ENCODE measurements at places on chromosomes 4 and X.
A peak's percentile ranks its signal among the peaks of the same experiment; 100 is the strongest.

DNA sequence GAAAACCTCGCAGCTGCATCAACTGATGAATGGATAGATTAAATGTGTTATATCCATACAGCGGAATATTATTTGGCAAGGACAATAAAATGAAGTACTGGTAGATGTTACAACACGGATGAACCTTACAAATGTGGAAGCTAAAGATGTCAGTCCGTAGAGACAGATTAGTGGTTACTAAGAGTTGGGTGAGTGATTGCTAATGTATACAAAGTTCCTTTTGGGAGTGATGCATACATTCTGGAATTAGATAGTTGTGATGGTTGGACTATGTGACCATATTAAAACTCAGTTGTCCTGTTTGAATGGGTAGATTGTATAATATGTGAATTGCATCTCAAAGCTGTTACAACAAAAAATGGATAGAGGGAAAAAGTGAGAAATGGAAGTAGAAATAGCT lies 2.8 kb downstream of the FIP1L1 start:
- DNase-seq: no peak

DNA sequence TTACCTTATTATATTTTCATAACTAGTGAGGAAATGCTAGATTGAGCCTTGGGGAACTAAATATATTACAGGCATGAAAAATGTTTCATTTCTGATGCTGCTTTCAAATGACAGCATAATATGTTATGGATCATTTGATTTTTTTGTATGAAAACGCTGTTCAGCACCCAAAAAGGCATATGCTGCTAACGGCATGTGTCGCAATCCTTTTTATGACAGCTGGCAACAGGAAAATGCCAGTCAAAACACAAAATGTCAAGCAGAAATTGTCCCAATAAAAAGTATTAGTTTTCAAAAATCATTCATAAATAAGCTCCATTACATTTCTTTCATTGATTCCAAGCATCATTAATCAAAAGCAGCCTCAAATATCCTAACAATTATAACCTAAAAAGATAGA lies 1244.5 kb downstream of the PCDH7 start:
- no peak for DNase-seq

GRCh38 chrX:68732906-68733493 lies 85.5 kb downstream of the STARD8 start:
- DNase-seq: peak; percentile 31

- no peak for DNase-seq
Measured at GRCh38 chrX:17869580-17869979, 8.5 kb upstream of the RAI2 start.

DNA sequence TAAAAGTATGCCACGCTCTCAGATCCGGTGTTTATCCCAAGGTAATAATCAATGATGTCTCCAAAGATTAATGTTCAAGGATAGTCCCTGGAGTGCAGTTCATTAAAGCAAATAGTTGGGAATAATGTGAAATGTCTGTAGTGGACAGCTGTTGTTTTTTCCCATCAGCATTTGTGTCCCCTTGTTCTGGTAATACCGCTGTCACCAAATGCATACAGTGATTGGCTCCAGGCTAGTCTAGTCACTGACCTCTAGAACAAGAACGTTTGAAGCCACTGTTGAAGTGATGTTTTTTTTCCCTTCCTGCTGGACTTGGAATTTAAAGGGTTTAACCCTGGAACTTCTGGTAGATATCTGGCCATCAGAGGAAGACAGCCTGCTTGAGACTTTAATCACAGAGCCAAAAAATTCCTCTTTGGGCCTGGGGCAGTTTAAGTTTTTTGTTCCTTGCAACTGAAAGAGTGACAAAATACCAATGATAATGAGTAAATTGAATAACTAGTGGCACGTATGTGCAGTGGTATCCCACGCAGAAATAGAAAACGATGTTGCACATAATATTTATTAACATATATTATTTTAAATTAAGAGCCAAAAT lies 30.6 kb downstream of the HSD17B11 start:
- no peak for DNase-seq

DNA sequence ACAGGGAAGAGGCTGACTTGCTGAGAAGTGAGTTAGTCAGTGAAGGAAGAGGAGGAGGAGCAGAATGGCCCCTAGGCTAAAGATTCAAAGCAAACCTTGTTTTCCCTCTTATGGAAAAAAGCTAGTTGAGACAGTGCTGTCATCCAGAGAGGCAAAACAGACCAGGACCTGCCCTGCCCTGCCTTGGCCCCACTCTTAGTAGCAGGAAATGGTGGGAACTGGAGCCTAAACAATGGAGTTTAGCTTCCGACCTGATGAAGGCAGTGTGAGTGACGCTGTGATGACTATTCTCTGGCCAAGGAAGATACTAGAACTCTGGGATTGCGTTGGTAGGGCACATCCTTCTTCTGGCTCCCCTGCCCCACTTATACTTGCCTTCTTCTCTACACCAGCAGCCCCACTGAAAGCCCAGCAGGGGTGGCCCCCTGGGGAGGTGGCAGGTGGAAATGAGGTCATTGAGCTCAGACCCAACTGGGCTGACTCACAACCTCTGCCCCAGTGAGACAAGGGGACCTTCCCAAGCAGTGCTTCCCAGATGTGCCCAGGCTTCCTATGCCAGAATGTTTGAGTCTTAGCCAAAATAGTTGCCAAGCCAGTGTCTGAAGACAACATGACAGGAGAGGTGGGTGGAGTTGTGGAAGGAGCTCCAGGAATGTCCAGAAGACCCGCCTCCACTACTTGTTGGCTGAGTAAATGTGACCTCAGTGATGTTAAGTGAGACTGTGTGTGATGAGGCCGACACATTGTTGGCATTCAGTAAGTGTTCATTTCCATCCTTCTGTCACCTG lies 38.8 kb downstream of the MSN start:
- DNase-seq: no peak

DNA sequence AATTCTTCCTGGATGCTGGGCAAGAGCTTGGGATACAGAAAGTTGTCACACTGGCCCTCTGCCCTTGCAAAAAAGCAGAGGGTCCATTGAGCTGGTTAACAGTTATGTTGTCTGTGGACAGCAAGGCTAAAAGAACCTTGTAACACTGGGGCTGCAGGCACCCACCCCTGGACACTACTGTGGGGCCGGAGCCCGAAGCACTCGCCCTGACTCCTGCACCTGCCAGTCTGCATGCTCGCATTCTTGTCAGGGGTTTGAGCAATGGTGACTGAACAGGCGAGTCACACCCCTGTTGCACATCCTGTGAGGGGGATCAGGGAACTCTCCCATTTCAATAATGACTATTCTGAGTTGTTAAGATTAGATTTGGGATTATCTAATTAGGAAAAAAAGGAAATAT lies 23.6 kb downstream of the ADH4 start:
- DNase-seq: no peak

DNA sequence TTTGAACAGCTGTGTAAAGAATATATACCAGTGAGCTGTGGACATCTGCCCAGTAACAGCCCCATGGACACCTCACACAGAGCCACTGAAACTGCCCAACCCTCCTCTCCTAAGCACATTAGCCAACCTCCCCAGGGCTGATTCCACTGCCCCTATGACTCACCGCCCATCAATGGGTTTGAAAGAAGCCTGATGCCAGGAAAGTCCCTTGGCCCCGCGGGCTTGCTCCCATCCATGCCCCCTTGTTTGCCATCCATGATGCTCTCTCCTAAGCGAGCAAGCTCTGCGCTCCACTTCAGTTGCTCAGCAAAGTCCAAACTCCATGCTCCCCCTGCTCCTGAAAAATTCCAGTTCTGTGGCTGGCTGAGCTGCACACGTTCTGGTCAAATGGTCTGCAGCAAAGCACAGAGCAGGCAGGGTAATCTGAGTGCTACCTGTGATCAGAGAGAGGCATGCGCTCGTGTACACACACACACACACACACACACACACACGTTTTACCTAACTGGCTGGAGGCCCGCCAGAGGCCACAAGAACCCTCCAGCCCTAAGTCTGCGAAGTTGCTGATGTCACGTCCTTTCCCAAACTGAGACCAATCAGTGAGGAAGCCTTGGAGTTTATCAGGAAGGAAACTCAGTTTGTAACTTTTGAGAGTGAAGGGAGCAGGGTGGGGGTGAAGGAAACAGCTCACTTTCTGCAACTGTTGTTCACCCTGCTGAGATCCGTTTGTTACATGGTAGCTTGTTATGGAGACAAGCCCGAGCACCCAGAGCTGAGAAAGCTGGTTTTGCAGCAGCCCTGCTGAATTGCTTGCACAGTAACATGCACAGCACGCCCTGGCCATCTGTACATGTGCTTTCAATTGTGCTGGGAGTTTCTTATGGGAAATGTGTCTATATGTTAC lies at the start of gene ASB9:
TSS of gene ASB9 (minus strand) at position 466 of the 904 bp plus-strand sequence. CDS start at position 257, 209 bp downstream.
- no peak for DNase-seq

- no peak for DNase-seq
Measured at GRCh38 chr4:122762520-122762919, 30.0 kb downstream of the BBS12 start.

GRCh38 chr4:162853788-162854187 lies 312.9 kb downstream of the NAF1 start:
- no peak for DNase-seq

- no peak for DNase-seq
Measured at GRCh38 chrX:12052109-12052508, 86.2 kb upstream of the FRMPD4 start.

- DNase-seq: no peak
Measured at GRCh38 chr4:139314047-139314800, 11.9 kb upstream of the NDUFC1 start.

GRCh38 chr4:129335276-129335675 lies 239.3 kb downstream of the C4orf33 start:
- no peak for DNase-seq

DNA sequence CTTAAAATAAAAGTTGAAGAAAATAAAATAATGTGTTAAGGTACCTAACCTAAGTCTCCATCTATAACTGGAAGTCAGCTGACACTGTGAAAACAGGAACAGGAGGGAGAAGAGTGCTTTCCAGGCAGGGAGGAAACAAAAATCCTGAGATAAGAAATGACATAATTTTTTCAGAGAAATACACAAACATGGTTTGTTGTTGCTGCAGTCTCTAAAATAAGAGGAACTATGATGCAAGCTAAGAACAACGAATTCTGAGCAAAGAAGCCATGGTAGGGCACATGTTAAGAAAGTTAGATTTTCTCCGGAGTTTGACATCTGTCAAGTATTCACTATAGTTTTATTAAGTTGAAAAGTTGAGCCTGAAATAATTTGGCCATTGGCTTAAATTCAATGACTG lies 26.9 kb downstream of the PAPSS1 start:
- no peak for DNase-seq

- no peak for DNase-seq
Measured at GRCh38 chr4:120977435-120977997, 55.0 kb upstream of the PRDM5 start.

DNA sequence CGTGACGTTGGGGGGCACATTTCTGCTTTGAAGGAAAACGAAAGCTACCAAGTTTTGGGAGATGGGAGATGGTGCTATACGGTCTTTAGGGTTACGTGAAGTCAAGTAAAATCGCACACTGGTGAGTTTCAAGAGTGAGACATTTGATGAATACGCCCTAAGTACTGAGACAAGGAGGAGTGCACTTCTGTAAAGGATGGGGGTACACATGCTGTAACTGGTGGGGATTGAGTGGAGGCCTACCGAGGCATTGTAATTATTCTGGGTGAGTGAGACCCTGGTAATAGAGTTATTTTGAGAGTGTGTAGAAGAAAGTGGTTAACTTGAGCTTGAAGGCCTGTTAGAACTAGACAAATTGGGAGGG lies 536 bp downstream of the SH3BGRL start:
- DNase-seq: no peak

DNA sequence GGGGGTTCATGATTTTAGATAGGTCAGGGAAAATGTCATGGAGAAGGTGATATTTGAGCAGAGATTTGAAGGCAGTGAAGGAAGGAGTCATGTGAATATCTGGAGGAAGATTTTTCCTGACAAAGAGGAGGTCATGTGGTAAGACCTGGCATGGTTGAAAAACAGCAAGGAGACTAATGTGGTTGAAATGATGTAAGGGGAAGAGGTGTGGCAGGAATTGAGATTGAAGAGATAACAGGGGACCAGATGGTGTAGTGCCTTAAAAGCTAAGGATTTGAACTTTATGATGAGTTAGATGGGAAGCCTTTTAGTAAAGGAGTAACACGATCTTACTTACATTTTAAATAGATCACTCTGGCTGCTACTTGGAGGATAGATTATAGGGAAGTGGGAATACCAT lies 210.9 kb downstream of the RTL9 start:
- DNase-seq: no peak

DNA sequence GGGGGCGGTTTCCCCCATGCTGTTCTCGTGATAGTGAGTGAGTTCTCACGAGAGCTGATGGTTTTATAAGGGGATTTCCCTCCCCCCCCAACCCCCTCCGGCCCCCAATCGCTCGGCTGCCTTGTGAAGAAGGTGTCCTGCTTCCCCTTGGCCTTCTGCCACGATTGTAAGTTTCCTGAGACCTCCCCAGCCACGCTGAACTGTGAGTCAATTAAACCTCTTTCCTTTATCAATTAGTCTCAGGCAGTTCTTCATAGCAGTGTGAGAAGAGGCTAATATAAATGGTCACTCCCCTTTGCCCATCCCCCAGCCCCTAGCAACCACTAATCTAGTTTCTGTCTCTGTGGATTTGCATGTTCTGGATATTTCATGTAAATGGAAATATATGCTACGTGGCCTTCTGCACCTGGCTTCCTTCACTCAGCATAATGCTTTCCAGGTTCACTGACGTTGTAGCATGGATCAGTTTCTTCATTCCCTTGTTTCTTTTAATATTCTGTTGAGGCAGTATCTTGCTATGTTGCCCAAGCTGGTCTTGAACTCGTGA lies 16.4 kb downstream of the GPR143 start:
- no peak for DNase-seq

- DNase-seq: no peak
Measured at GRCh38 chr4:84032372-84032771, 466.7 kb downstream of the NKX6-1 start.

DNA sequence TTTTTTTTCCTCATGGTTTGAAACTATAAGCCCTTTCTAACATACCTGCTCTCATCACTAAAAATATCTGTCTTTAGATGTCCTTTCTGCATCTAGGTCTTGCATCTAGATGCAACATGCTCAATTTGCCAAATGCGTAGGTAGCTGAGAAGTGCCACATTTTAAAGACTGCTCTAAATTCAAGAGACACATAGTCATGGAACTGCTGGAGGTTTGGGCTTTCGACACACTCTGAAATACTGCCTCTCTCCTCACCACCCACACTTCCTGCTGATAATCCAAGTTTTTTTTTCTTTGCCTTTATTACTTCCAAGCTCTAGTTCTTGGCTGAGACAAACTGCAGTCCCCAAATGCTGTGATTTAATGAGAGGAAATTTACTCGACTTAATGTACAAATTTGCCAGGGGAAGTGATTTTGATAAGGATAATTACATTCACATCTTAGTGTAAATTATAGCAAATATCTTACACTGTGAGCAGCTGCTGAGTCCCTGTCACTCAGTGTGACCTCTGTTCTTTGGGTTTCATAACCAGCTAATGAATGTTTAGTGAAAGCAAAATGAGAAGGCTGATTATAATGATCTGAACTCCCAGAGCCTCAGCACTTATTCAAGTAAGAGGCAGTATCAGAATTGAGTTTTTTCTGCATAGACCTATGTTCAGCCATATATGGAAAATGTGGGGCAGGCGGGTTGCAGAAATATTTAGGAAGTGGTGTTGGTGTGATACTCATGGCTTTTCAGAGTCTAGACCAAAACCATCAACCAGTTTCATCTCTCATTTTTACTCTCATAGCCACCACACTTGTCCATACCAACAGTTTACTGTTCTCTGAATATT lies 31.3 kb downstream of the DRD5 start:
- DNase-seq: no peak

- DNase-seq: no peak
Measured at GRCh38 chrX:39966176-39966575, 131.6 kb downstream of the BCOR start.

Data from stimulated activated CD8-positive, alpha-beta memory T cell treated with anti-CD3 and anti-CD28 coated beads, Interleukin-2, amount 100 ng/mL, for 1 hour (primary cell).